ENCODE measurements at places on chromosomes 1 and 21. TPM values are rescaled to one million over a fixed set of nuclear protein-coding genes. Genes with fewer than 3 reads are reported as not detected.

Gene AMY2A
- polyA plus RNA-seq: 0.15 TPM

Gene SPRR1A
- polyA plus RNA-seq: not detected

Gene ST6GALNAC5
- polyA plus RNA-seq: 4.5 TPM

Gene IFFO2
- 6.3 TPM for polyA plus RNA-seq

Gene TNFRSF8
- 0.65 TPM for polyA plus RNA-seq

Gene AQP10
- polyA plus RNA-seq: 0.13 TPM

Gene LMOD1
- polyA plus RNA-seq: 255 TPM

Gene SLC19A2
- polyA plus RNA-seq: 6.5 TPM

Gene GJA8
- not detected for polyA plus RNA-seq

Gene CD53
- polyA plus RNA-seq: 7.4 TPM

Gene ODF2L
- 24.4 TPM for polyA plus RNA-seq

Gene MCOLN2
- polyA plus RNA-seq: 1.5 TPM

Gene PADI2
- polyA plus RNA-seq: 1.2 TPM

Gene ETV3L
- not detected for polyA plus RNA-seq

Gene CACYBP
- 171 TPM for polyA plus RNA-seq

Gene ZMYND12
- 3.7 TPM for polyA plus RNA-seq

Gene CALML6
- not detected for polyA plus RNA-seq

Gene NOC2L
- 23.8 TPM for polyA plus RNA-seq

Gene PCSK9
- polyA plus RNA-seq: not detected

Gene GBP7
- not detected for polyA plus RNA-seq

Gene AGT
- 3.8 TPM for polyA plus RNA-seq

Gene NUDT4B
- 0.98 TPM for polyA plus RNA-seq

Gene A3GALT2
- not detected for polyA plus RNA-seq

Gene C4BPA
- polyA plus RNA-seq: 1.8 TPM

Gene C1orf185
- not detected for polyA plus RNA-seq

Gene SNX7
- polyA plus RNA-seq: 33.0 TPM

Gene PAQR6
- polyA plus RNA-seq: 0.67 TPM

Gene RNF186
- 0.11 TPM for polyA plus RNA-seq

Gene OSBPL9
- 65.3 TPM for polyA plus RNA-seq

Gene XCL2
- 3.9 TPM for polyA plus RNA-seq

Gene ADGRB2
- polyA plus RNA-seq: 0.30 TPM

Gene HEYL
- 9.0 TPM for polyA plus RNA-seq

Gene ADAMTS4
- 0.90 TPM for polyA plus RNA-seq

Gene OR2L3
- polyA plus RNA-seq: not detected

Gene RNU1-4
- polyA plus RNA-seq: not detected

Gene COL24A1
- polyA plus RNA-seq: 0.31 TPM

Gene LCE6A
- polyA plus RNA-seq: not detected

Gene AIRE
- not detected for polyA plus RNA-seq

Gene OR2C3
- polyA plus RNA-seq: not detected

Gene SPSB1
- 35.2 TPM for polyA plus RNA-seq

Gene FMN2
- polyA plus RNA-seq: 1.8 TPM

Gene RNU1-3
- polyA plus RNA-seq: not detected

Gene DCST1
- not detected for polyA plus RNA-seq

Gene FBLIM1
- polyA plus RNA-seq: 59.2 TPM

Gene OVAAL
- polyA plus RNA-seq: not detected

Gene SLC16A4
- 23.9 TPM for polyA plus RNA-seq

Gene DIO1
- not detected for polyA plus RNA-seq

Gene FAF1
- polyA plus RNA-seq: 67.6 TPM

Gene PTPN22
- 4.2 TPM for polyA plus RNA-seq

Gene SH2D5
- 0.15 TPM for polyA plus RNA-seq

Gene AVPR1B
- not detected for polyA plus RNA-seq

Gene JUN
- polyA plus RNA-seq: 125 TPM

Gene ANGPTL3
- polyA plus RNA-seq: not detected

Gene SPATA21
- polyA plus RNA-seq: 0.17 TPM

Gene NENF
- polyA plus RNA-seq: 95.7 TPM

Measured in ovary (tissue), 10 donors.